ENCODE measurements at places on chromosomes 7 and 10.

DNA sequence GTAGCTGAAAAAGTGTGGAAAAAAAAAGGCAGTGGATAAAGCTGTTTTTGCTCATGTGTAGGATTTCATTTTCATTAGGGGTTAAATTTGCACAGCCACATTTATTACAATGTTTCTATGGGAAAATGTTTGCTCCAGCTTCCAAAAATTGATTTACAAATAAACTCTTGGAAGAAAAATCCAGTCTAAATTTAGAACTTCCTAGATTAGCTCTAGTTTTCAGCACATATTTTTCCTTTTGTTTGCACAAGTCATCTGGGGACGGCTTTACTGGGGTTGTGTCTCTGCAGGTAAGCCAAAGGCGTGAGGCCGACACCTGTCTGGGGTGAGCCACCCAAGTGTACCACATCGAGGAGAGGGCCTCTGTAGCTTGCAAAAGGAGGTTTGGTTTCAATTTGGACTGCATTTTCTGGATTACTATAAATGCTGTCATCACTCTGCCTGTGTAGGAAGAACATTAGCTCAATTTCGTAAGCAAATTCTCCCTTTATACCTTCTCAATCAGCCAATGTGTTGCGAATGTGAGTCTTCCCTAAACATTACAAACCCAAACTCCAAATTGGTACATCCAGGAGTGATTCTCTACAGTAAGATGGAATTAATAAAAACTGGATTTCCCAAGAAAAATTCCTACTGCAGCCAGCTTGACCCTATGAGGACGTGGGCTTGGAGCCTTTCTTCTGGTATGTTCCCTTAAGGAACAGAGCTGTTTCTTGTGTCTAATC is 89.5 kb upstream of the ZNF438 start:
- no peak for DNase-seq

DNA sequence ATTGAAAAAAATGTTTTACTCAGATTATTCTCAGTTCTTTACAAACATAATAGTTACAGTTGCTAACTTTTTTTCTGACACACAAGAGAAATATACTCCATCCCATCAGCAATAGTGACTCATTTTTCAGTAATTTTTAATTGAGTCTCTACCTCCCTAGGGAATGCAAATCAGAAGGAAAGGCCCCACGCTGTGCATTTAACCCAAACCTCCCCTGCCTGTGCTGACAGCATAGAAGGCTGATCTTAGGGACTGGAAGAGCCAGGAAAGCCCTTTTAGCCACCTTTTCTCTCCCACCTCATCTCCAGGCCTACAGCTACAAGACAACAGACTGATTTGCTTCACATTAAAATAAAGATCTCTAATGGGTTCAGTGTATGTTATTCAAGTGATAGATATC is 24.7 kb upstream of the PIK3CG start:
- no peak for DNase-seq

DNA sequence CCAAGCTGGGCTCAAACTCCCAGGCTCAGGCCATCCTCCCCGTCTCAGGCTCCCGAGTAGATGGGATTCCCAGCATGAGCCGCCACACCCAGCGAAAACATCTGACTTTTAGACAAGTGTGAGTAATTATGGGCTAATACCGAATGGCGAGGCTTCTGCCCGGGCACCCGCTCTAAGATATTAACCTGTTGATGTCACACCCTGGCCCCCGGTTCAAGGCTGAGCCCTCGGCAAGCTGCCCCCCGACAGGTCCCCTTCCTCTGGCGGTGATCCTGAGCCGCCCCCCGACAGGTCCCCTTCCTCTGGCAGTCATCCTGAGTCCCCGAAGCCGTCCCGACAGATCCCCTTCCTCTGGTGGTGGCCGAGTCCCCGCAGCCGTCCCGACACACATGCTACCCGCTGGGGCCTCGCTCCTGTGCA is 5.2 kb downstream of the PSMG3 start:
- DNase-seq, result no peak

GRCh38 chr10:77091597-77092165 is 545.9 kb downstream of the KCNMA1 start:
- DNase-seq, result no peak

GRCh38 chr10:29120216-29120615 is 168.7 kb upstream of the LYZL1 start:
- no peak for DNase-seq

GRCh38 chr10:52313256-52313932 is 687 bp upstream of the DKK1 start:
- DNase-seq, result no peak

- no peak for DNase-seq
Observed at GRCh38 chr10:12186323-12186722, 9.4 kb downstream of the NUDT5 start.

GRCh38 chr7:69858471-69858870 is 260.2 kb downstream of the AUTS2 start:
- DNase-seq, result no peak

- no peak for DNase-seq
Observed at GRCh38 chr7:80298201-80298600, 163.6 kb downstream of the GNAI1 start.

GRCh38 chr10:93072713-93073538 is 767 bp upstream of the CYP26A1 start:
- DNase-seq, result no peak

DNA sequence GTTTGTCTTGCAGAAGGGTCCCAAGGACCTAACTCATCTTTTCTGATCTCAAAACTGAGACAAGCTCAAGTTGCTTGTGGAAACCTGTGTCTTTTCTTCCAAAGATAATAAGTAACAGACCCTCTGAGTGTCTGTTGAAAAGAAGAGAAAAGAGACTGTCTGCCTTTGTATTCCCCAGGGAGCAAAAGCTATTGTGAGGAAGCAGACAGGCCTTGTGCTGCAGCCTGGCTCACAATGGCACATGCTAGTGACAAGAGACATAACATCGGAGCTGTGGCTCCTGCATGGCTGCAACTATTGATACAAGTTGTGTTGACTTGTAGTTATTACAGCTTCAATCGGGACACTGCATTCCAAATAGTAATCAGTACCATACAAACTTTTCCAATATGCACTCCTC is 202.9 kb downstream of the DKK1 start:
- no peak for DNase-seq

DNA sequence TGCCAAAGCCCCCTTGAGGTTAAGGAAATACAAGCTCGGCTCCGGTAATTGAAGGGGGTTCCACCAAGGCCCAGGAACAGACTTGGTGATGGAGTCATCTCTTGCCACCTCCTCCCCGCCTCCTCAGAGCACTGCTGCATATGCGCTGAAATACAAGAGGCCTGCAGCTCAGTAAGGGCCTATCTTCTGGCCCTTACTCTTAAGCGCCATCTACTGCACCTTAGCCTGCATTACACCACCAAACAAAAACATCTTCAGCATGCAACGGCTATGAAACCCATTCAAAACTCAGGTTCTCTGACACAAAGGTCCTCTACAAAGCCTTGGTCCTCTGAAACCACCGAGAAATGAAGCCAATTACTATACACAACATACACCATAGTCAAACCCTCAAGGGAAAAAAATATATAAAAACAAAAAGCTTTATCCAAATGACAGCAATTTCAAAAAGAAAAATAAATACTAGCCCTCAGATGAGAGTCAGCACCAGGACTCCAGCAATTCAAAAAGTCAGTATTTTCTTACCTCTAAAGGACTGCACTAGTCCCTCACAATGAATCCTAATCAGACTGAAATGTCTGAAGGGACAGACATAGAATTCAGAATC is 176.8 kb upstream of the TBX20 start:
- no peak for DNase-seq

DNA sequence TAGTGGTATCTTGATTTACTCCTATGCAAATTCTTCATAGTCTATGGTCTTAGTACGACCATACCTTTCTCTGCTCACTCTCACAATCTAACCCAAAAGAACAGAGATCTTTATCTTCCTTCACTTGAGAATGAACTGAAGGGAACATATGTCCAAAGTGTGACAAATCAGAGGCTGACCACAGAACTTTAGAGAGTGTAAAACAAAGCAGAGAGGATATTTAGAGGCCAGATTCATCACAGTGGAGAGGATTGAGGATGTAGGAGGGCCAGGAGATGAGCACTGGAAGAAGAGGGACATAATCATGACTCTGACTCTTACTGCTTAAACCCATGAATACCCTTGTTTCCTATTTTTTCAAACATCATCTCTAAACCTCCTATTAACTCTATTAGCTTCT is 935.3 kb upstream of the PHF14 start:
- DNase-seq, result no peak

- DNase-seq, result no peak
Observed at GRCh38 chr7:12199363-12199762, 11.7 kb upstream of the TMEM106B start.

DNA sequence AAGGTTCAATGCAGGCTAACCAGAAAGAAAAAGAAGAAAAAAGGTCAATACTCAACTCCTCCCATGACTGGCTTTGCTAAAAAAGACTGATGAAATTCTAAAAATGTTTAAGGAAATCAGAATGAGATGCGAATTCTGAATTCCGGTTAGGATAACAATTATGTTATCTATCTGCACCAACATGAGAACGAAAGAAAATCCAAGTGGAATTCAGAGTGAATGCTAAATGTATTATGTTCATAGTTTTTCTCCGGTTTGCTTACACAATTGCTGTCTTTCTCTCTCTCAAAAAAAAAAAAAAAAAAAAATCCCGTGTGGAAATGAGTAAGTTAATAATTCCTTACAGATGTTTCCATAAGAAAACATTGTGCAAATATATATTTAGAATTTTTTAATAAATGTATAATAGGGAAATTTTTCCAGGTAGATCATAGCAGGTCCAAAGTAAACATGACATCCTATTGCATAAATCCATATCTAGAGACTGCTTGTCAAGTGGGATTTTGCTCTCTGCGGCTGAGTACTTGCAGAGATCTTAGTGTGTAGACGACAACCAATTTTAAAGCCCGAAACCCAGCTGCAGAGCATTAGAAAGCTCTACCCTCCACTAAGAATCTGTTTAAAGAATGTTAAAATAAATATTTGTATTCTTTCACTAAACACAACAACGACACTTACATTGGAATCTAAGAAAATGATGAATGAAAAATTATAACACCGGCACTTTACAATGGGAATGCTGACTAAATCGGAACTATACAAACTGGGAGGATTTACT is 104.0 kb downstream of the JAZF1 start:
- no peak for DNase-seq

- no peak for DNase-seq
Observed at GRCh38 chr7:50480797-50481196, 30.6 kb upstream of the FIGNL1 start.

DNA sequence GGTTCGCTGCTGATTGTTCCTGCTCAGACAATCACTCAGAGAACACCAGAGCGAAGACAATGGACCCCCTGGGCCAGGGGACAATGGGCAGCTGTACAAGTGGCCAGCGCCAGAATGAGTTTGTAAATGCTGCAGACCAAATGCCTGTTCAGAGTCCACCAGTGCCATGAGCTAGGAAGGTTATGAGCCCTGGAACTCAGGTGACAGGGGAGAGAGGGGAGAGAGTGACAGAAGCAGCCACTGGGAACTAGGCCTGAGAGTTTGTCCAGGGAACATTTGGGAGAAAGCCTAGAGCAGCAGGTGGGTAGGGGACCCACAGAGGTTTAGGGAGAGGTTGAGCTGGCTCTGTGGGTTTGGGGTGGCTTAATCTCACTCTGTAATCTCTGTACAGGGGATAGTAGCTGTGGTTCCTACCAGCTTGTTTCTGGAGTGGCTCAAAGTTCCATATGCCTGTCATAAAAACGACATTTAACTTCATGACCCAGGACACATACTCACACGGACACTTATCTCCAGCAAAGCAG is 60.4 kb downstream of the C10orf105 start:
- DNase-seq, result no peak

- no peak for DNase-seq
Observed at GRCh38 chr10:72466018-72466417, 111.3 kb upstream of the DNAJB12 start.

GRCh38 chr10:133336577-133337369 is at the start of gene CALY:
Gene CALY, minus strand, starts transcription at chr10:133336896. Its CDS starts 7,907 bp downstream, at chr10:133328989.
- peak; percentile 76 for DNase-seq

DNA sequence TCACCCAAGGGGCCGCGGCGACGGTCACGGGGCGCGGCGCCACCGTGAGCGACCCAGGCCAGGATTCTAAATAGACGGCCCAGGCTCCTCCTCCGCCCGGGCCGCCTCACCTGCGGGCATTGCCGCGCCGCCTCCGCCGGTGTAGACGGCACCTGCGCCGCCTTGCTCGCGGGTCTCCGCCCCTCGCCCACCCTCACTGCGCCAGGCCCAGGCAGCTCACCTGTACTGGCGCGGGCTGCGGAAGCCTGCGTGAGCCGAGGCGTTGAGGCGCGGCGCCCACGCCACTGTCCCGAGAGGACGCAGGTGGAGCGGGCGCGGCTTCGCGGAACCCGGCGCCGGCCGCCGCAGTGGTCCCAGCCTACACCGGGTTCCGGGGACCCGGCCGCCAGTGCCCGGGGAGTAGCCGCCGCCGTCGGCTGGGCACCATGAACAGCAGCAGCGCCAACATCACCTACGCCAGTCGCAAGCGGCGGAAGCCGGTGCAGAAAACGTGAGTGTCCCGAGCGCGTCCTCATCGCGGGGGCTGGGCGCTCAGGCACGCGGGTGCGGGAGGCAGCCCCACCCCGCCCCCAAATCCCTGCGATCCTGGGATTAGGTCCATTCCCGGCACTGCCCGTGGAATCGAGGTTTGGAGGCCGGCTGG is 509 bp downstream of the AHR start:
- peak; percentile 19 for DNase-seq

DNA sequence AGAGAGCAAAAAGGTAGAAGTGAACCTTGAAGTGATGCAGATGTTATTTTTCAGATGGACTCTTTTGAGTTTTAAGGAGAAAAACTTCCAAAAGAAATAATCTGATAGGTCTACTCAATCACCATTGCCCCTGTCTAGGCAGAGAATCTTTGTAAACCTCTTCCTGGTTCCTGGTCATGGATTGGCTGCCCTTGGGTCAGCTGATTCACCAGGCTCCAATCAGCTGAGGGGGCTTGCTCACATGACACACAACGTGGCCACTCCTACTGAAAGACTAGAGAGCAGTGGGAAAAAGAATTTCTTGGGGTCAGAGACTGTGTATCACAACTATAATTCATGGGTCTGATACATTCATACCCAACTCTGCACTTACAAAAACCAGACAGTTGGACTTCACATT is 20.0 kb upstream of the JCAD start:
- DNase-seq, result no peak
